G401 (cell line): ENCODE measurements at places on chromosomes 5 and 9.
A peak's percentile ranks its signal among the peaks of the same experiment; 100 is the strongest.

GRCh38 chr5:140551872-140552271, 4.4 kb downstream of the EIF4EBP3 start:
- no peak for DNase-seq

DNA sequence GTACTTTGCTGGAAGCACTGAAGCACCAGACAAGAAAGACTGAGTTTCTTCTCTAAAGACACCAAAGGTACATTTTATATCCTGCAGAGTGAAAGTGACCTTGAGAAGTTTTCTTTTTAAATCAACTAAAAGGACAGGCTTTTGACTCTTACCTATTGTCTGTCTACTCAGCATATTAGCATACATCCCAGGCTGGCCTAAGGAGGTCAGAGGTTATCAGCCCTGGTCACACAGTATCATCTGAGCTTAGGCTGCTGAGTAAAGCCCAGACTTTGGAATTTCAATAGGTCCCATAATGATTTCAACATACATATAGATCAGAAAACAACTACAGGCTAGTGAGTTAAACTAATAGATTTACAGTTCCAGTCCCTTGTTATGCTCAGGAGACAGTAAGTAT, 10.1 kb upstream of the CDH9 start:
- no peak for DNase-seq

DNA sequence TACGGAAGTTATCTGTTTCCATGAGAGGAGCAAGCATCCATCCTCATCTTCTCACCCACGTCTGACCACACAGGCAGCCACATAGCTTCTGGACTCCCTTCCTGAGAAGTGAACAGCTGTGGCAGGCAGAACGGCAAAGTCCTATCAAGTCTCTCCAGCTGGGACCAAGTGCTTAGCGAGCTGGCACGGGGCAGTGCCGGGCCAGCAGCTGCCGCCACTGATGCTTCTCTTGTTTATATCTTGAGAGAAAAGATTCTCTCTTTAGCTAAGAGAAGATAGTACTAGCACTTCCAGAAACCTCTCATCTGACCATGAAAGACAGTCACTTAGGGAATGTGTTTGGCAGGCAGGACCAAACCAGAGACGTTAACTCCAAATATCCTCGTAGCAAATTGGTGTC, 37.2 kb downstream of the PLAC8L1 start:
- no peak for DNase-seq

GRCh38 chr5:52605317-52606313, 182.1 kb upstream of the ITGA1 start:
- DNase-seq: no peak

DNA sequence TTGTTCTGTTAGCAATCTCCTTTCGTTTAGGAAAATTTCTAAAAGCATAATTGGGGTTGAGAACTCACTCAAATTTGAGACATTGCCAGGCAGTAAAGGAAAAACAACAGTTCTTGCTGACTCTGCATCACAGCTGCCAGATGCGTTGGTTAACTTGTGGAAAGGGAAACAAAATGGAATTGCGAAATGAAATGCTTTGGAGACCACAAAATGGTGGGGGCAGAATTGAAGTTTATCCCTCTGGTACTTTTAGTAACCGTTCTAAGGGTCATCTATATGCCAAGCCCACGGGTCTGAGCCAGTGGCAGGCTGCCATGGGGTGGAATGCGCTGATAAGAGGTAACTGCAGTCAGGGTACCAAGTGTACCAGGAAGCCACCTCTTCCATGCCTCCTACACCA, 28.6 kb upstream of the SELENOP start:
- DNase-seq: no peak

GRCh38 chr5:8844206-8844605, 701.7 kb downstream of the SEMA5A start:
- DNase-seq: no peak

- peak; percentile 38 for DNase-seq
Observed at GRCh38 chr5:74201334-74202081, 439.0 kb downstream of the ENC1 start.

DNA sequence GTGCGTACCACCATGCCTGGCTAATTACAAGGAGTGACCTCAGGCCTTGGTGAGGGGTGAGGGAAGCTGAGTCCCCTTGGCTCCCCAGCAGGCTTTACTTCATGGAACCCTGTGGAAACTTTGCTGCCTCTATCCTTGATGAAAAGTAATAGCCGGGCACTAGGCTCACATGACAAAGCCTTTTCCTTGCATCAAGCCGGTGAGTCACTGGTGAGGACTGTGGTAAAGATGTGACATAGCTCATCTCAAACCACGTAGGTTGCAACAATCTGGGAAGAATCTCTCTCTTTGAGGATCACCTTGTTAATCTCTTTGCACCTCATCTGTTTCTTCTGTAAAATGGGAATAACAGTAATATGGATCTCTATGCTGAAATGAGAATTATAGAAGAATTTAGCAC, 116.3 kb upstream of the SLC25A48 start:
- DNase-seq: no peak

DNA sequence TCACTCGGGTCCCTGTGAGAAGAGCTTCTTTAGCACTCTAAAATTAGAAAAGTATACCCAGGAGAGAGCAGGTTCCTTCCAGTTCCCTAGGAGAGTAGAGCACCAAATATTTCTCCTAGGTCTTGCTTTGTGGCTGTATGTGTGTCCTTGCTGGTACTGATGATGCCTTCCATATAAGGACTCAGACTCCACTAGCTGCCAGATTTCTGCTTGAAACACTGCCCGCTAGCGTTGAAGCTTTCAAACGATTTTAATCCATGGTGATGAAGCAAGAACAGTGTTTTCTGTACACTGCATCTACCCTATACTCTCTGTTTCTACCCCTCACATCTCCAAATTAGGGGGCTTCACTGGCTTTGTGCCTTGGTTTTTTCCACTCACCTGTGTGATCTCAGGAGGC, 2.4 kb upstream of the SMC2 start:
- no peak for DNase-seq

DNA sequence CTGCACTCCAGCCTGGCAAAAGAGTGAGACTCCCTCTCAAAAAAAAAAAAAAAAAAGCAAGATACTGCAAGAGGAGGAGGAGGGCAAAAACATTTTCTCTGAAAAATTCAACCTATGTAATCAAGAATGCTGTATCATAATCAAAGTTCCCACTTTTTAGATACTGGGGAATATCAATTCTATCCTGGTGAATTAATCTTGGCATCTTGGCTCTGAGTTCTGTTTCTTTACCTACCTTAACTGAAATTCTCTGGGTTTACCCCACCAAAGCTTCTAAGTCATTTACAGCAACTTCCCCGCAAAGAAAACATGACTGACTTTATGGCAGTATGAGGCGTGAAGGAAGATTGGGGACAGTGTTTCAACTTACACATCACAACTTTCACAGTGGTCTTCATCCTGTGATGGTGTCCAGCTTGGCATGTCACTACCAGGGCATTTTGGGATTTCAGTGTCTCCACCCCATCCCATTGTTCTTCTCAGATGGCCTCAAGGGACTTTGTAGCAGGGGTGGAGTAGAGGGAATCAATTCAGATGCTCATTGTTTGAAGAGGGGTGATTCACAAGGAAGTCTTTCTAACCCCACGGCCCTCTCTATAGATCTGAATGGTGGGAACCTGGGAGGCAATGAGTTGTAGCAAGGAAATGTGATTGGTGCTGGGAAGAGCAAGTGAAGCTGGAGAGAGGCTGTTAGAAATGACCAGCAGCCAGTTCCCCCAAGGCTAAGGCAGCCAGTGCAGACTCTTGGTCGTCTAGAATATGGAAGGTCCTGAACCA, 130.5 kb downstream of the SCAMP1 start:
- DNase-seq: no peak

DNA sequence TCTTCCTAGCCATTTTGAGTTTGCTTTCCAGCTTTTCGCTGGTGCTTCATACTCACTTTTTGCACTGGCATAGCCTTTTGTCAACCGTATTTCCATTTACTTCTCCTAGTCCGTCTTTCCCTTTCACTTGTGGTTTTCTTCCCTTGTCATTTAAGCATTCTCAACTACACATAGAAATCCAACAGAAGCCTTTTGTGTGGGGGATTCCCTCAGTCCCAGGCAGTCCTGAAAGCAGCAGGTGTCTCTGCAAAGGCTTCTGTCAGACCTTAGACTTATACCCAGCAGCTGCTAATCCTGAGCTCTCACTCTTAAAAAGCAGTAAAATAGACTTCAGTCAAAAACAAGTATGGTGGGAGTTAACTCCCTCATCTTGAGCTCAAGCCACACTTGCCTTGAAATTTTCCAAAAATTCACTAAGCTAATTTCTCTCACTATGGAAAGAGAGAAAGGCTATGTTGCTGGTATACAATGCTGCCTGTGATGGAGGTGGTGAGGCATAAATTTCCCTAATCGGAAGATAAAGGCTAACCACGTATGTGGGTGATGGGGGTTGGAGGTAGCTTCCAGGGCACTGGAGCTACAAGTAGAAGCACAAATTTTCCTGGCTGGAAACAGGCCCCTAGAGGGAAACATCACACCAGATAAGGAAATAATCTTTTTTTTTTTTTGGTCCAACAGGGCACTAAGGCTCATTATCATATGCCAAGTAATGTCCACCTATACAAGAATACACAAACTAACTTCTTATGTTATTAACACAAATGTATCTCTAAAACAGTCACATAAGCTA, 34.8 kb upstream of the IFNK start:
- no peak for DNase-seq

- DNase-seq: peak; percentile 32
Observed at GRCh38 chr5:134374232-134374631, 2.9 kb downstream of the UBE2B start.

DNA sequence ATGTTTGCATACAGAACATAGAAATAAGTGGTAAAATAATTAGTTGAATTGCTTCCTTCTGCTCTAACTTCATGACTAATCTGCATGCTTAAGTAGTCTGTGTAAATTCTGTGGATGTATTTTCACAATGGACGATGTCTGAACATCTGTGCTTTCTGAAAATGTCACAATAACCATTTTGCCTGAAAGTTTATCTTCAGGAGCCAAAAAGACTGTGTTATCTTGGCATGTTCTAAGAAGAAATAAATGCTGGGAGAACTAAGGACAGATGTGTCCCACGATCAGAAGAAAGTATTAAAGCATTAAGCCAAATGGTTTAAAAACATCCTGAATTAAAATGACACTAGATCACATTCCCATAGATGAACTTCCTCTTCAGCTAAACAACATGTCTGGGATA, 397.6 kb downstream of the SPOCK1 start:
- DNase-seq: no peak

DNA sequence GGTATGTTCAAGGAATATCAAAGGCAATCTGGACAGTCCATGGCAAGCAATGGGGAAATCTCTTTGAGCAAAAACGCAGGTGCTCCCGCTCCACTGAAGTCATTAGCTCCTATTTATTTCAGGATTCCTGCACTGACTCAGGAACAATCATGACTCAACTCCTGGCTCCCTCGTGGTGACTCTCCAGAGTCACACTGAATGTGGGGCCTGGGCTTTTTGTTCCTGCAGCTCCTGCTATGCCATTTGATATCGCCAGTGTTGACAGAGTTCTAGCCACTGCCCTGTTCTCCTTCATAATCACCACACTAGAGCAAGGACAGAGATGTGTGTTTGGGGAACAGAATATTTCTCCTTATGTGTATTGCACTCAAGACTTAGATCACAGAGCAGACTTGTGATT, 187.2 kb upstream of the ZNF462 start:
- DNase-seq: no peak

DNA sequence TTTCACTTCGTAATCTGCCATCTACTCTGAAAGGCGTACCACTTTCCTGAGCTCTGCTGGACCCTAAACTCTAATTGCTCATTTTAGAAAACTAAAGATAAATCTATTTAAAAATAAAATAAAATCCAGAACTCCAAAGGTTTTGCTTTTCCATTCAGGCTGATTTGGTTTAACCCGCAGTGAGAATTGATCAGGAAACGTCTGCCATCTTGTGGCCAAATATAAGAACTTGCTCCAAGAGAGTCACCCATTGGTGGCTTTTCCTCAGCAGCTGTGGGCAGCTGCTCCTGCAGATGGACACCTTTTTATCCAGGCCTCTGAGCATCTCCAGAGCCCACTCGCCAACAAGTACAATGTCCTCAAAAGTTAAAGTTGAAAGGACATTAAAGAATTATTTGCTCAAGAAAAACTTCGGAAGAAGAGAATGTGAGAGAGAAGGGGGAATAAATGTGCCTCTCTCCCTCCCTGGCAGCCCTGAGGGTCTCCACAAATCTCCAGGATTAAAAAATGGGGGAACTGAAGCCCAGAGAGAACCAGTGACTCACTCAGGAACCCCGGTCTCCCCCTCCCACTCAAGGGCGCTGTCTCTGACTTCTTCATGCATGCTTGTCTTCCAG, 4.1 kb downstream of the SAXO1 start:
- DNase-seq: peak; percentile 73

- DNase-seq: no peak
Observed at GRCh38 chr5:1549475-1550030, 25.8 kb upstream of the LPCAT1 start.

DNA sequence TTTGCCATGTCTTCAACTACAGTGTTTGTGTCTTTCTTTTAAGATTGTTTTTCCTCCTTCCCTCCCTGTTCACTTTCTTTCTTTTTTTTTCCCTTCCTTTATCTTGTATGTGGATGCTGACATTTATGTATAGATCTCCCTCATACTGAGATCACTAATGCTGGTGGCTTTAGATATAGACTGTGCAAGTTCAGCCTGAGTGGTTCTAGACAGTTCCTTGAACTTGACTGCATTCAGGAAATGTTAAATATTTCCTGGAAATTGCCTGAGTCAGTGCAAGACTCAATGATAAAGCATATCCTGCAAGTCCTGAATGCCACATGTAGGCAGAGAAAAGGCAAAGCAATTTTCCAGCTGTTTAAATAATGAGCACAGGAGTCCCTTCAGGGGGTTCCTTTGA, 182.5 kb upstream of the NR3C1 start:
- DNase-seq: no peak

- no peak for DNase-seq
Observed at GRCh38 chr5:91061094-91061493, 322.0 kb downstream of the ARRDC3 start.

DNA sequence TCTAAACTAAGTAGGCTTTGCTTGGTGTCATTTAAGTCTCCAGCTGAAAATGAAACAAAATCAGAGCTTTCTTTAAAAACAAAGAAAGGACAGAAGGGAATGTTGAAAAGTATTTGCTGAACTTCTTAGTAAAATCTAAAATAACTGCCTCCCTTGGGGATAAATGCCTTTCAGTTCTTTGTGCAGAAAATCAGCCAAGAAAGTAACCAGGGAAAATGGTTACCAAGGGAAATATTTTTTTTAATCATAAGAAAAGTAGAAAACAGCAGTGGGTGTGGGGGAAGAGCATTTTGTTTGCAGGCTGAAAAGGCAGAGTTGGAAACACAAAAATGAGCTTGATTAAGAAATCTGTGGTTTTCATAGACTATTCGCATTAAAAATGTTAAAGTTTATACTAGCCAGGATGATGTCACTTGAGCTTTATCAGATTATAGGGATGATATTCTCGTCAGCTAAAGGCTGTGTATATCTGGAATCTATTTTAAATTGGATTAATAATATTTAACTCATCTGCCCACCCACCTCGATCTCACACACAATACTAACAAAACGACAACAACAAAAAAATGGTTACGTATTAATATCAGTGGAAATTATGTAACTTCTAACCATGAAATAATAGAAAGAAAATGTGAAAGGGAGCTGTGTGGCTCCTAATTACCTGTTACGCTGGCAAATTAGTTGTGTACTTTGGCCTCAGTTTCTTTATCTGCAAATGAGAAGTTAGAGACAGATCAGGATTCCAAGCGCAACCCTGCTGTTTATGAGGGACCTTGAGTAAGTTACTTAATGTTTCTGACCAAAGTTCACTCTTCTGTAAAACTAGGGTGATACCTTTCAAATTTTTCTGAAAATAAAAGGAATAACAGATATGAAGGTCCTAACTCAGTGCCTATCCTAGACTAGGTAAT, at the start of gene ECM2:
ECM2 (minus strand) TSS at position 51 of the 911 bp plus-strand sequence. CDS start 13,124 bp downstream, outside the sequence.
- no peak for DNase-seq

GRCh38 chr5:59037041-59037440, 454.2 kb downstream of the RAB3C start:
- no peak for DNase-seq
